ENCODE measurements at places on chromosomes 12 and 14. TPM values are rescaled to one million over a fixed set of nuclear protein-coding genes. Genes with fewer than 3 reads are reported as not detected.

DNA sequence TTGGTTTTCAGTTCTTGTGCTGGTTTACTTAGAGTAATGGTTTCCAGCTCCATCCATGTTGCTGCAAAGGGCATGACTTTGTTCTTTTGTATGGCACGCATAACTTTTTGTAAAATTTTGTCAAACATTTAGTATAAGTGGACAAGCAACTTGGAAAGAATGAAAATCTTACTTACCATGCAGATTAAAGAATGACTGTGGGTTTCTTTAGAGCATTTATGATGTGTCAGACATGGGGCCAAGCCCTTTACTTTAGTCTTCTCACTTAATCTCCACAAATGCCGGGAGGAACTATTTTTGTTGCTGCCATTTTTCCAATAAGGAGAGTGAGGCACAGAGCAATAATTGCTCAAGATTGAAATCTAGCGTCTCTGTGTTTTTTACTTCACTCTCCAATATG is 652.5 kb upstream of the TBX3 start:
- no peak overlapping the region for H3K27ac ChIP-seq
- no peak overlapping the region for H3K4me3 ChIP-seq
- no peak for DNase-seq
- no peaks in the 10 kb centered on the region for H3K4me1 ChIP-seq

- no peak overlapping the region for H3K27ac ChIP-seq
- DNase-seq, result no peak
- no peaks in the 10 kb centered on the region for H3K36me3 ChIP-seq
- no peaks in the 10 kb centered on the region for H3K27me3 ChIP-seq
- no peaks in the 10 kb centered on the region for H3K4me1 ChIP-seq
These were observed 6.6 kb upstream of the ABCD4 start for GRCh38 chr14:74309125-74310022.

GRCh38 chr12:125079648-125080645 is 14.7 kb downstream of the AACS start:
- no peaks in the 10 kb centered on the region for H3K27me3 ChIP-seq
- DNase-seq, result no peak
- H3K27ac ChIP-seq, result no peak overlapping the region
- H3K4me1 ChIP-seq, result no peaks in the 10 kb centered on the region
- no peaks in the 10 kb centered on the region for H3K36me3 ChIP-seq

DNA sequence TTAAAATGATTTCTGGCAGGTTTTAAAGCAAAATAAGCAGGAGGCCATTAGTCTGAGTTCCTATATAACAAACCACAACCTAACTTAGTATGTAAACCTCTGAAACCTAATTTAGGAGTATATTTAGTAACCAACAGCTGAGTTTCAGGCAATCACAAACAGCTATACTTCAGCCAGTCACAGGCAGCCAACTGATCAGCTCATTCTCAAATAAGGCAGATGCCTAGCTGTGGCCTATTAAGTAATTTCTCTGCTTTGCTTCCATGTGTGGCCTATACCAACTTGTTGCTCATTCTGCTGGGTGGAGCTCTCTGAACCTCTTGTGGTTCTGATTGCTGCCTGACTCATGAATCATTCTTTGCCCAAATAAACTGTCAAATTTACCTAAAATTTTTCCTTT is 408.9 kb upstream of the FBXO33 start:
- no peak for DNase-seq
- H3K27ac ChIP-seq, result no peak overlapping the region
- no peak overlapping the region for H3K4me3 ChIP-seq
- H3K36me3 ChIP-seq, result no peaks in the 10 kb centered on the region

DNA sequence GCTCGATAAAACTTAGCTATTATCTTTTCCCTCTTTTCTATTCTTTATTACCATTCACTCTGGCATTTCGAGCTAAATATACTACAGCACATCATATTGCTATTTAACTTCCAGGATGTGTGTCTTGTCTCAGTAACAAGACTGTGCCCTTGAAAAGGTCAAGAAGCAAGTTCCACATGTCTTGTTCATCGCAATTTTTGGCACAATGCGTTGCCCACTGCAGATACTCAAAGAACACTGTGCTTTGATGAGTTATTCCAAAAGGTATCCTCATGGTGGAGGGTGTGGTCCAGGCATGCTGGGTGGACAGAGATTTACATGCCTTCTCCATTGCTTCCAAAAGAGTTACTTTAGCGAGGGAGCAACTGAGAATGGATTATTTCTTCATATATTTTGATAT is 6.6 kb downstream of the E2F7 start:
- no peak overlapping the region for H3K27ac ChIP-seq
- no peaks in the 10 kb centered on the region for H3K4me1 ChIP-seq
- no peak overlapping the region for H3K4me3 ChIP-seq
- H3K36me3 ChIP-seq, result no peaks in the 10 kb centered on the region

GRCh38 chr12:5428332-5429221 is 3.3 kb upstream of the NTF3 start:
- no peak overlapping the region for H3K4me3 ChIP-seq
- peaks cover 7% of the 10 kb centered on the region for H3K4me1 ChIP-seq
- peaks cover 17% of the 10 kb centered on the region for H3K27me3 ChIP-seq
- no peaks in the 10 kb centered on the region for H3K36me3 ChIP-seq
- no peak overlapping the region for H3K27ac ChIP-seq

DNA sequence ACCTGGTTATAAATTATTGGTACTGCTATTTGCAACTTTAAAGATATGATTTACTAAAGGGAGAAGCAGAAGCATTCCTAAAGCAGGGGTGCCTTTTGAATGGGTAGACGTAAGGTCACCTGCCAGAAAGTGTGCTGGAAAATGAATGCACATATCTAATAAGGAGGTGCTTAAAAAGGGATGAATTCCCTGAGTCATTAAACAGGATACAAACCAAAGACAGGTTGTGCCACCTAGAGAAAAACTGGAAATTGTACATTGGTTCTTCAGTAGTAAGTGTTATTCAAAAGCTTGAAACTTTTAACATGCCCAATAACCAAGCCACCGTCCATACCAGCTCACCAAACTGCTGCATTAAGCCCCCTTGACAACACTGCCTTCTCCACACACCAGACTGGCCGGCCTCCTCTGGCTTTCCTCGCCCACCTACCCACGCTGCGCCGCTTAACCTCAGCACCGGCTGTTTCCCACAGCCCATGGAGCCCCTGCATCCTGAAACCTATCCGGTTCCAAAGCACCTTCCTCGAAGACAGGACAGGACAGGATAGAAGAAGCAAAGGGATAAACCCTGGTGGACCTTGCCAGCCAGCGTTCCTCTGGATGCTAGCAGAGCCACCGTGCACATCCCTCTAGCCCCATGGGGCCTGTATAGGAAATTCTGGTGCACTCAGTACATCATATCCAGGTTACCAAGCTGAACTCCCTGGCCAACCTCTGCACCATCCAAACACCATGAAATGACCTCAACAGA is 201.5 kb upstream of the CAND1 start:
- H3K27ac ChIP-seq, result no peak overlapping the region
- peaks cover 20% of the 10 kb centered on the region for H3K4me1 ChIP-seq
- no peak for DNase-seq
- peaks cover 21% of the 10 kb centered on the region for H3K27me3 ChIP-seq

DNA sequence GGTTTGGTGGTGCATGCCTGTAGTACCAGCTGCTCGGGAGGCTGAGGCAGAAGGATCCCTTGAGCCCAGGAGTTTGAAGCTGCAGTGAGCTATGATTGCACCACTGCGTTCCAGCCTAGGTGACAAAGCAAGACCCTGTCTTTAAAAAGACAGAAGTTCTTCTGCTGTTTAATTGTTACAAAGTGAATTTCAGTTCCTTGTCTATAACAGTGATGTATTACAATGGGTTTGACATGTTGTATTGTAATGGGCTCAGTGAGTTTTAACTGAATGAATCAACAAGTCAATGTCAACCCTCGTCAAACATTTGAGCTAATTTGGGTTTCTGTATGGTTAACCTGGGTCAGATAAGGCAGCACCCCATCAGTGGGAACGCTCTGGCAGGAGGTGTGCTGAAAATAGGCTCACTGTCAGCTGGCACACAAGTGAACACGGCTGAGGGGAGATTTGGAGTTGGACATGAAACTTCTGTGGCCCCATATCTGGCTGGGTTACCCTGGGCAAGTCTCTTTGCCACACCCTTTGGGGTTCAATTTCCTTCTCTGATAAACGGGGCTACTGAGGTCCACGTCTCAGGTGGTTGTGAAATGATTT is 14.0 kb upstream of the TRPV4 start:
- H3K27me3 ChIP-seq, result no peaks in the 10 kb centered on the region
- peaks cover 8% of the 10 kb centered on the region for H3K36me3 ChIP-seq
- H3K4me3 ChIP-seq, result no peak overlapping the region
- peaks cover 24% of the 10 kb centered on the region for H3K4me1 ChIP-seq
- H3K27ac ChIP-seq, result peak overlapping the region; percentile 80
- DNase-seq, result no peak

- no peak overlapping the region for H3K4me3 ChIP-seq
- no peak for DNase-seq
- H3K36me3 ChIP-seq, result no peaks in the 10 kb centered on the region
- no peak overlapping the region for H3K27ac ChIP-seq
These were observed 138.3 kb downstream of the EGLN3 start for GRCh38 chr14:33812601-33813000.

DNA sequence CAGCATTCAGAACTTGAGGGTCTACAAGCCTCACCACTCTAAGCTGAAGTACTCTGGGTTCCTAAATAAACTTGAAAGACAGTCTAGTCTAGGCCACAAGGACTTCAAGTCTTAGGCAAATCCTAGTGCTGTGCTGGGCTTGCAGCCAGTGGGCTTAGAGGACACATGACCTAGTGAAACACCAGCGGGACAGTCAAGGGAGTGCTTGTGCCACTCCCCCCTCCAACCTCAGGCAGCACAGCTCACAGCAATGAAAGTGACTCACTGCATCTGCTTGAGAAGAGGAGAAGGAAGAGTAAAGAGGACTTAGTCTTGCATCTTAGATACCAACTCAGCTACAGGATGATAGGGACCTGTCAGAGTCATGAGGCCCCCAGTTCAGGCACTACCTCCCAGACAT is 438.1 kb downstream of the IPO8 start:
- no peak for DNase-seq
- no peaks in the 10 kb centered on the region for H3K27me3 ChIP-seq
- H3K27ac ChIP-seq, result no peak overlapping the region
- H3K36me3 ChIP-seq, result no peaks in the 10 kb centered on the region
- H3K4me1 ChIP-seq, result no peaks in the 10 kb centered on the region

- H3K27ac ChIP-seq, result no peak overlapping the region
- H3K27me3 ChIP-seq, result no peaks in the 10 kb centered on the region
- no peak for DNase-seq
- H3K4me3 ChIP-seq, result no peak overlapping the region
- H3K36me3 ChIP-seq, result no peaks in the 10 kb centered on the region
These were observed 564.7 kb upstream of the FLRT2 start for GRCh38 chr14:84965279-84965678.

DNA sequence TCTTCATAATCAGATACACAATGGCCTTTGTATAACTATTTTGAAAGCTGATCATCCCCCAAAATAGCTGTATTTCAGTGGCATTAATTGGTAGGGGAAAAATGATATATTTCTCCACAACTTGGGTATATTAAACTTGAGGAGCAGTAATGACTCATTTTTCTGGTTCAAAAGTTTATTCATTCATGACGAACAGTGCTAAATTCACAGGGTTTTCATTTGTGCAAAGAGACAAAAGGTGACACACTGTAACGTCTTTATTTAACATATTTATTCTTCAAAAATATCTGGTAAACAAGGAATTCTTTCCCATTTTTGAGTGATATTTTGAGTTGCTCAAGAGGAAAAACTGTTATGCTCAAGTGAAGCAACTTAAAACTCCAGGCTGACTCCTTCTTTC is 415.5 kb upstream of the SOX5 start:
- no peak overlapping the region for H3K4me3 ChIP-seq
- H3K4me1 ChIP-seq, result no peaks in the 10 kb centered on the region
- no peak overlapping the region for H3K27ac ChIP-seq
- no peaks in the 10 kb centered on the region for H3K27me3 ChIP-seq

DNA sequence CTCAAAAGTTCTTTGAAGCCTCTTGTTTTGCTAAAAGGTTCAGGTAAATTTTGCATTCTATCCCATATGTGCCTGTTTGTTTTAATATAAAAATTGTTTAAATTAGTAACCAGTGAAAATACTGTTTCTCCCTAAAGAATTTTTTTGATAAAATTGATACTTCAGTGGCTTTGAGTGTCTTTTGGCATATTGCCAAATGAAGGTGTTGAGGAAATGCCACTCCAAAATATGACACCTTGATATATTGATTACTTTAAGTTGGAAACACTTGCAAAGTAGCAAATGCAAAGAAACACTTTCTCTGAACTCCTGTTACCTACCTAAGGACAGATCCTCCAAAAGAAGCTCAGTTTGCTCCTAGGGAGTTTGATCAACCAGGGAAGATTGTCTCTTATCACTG is 8.4 kb downstream of the STYX start:
- no peaks in the 10 kb centered on the region for H3K27me3 ChIP-seq
- no peak for DNase-seq
- no peak overlapping the region for H3K27ac ChIP-seq

GRCh38 chr14:96176275-96176674 is 28.4 kb upstream of the BDKRB2 start:
- no peaks in the 10 kb centered on the region for H3K27me3 ChIP-seq
- no peaks in the 10 kb centered on the region for H3K4me1 ChIP-seq
- no peak for DNase-seq
- no peaks in the 10 kb centered on the region for H3K36me3 ChIP-seq

- H3K4me1 ChIP-seq, result no peaks in the 10 kb centered on the region
- no peak overlapping the region for H3K27ac ChIP-seq
- peaks cover 79% of the 10 kb centered on the region for H3K36me3 ChIP-seq
- no peak overlapping the region for H3K4me3 ChIP-seq
- H3K27me3 ChIP-seq, result no peaks in the 10 kb centered on the region
These were observed 42.7 kb downstream of the CAMKK2 start for GRCh38 chr12:121253638-121254335.

GRCh38 chr12:33759279-33759678 is 263.0 kb upstream of the ALG10 start:
- H3K4me1 ChIP-seq, result no peaks in the 10 kb centered on the region
- no peak overlapping the region for H3K4me3 ChIP-seq
- no peak overlapping the region for H3K27ac ChIP-seq
- H3K36me3 ChIP-seq, result no peaks in the 10 kb centered on the region

OTX2 gene
- total RNA-seq, result not detected

OR4K1 gene
- not detected for total RNA-seq

ANKS1B gene
- 2.9 TPM for total RNA-seq

NPFF gene
- total RNA-seq, result not detected

GPR162 gene
- 4.0 TPM for total RNA-seq

TMEM132C gene
- total RNA-seq, result 0.25 TPM

Data from spleen (tissue), 13 donors.